ENCODE measurements at places on chromosomes 5 and 9.
A peak's percentile ranks its signal among the peaks of the same experiment; 100 is the strongest.

DNA sequence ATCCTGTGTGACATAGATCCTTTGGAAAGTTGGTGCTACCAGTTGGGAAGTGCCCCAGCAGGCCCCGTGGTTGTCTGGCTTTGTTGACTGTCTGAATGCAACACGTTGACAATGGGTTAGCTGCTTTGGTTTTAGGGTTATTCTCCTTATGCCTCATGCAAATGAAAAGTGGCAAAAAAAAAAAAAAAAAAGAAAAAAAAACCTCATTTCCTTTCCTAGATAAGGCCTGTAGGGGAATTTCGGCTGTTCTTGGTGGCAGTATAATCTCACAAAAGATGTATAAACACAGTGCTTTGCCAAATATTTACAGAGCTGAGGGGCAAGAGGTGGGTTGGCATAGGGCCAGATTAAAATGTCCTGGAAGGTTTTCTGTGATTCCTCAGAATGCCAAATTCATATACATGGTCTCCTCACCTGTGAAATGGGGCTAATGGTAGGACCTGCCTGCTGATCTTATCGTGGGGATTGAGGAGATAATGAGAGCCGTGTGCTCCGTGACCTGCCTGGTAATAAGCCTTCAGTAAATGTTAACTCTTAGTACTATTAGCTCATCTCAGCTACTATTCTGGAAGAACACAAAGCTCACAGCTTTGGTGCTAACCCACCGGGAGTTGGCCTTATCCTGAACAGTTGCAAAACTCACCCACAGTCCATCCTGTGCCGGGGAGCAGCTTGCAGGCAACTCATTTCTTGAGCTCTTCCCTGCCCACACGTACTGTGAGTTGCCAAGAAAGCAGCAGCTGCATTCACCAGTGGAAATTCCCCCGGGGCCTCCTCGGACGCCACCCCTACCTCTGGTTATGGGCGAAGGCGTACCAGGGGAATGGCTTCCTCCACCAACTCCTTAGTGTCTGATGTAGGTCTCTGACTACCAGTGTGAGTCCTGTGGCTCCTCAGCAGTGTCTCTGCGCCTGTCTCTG is 220.3 kb downstream of the NR3C1 start:
- DNase-seq, result peak; percentile 92

GRCh38 chr5:133041910-133042309 is 9.9 kb upstream of the HSPA4 start:
- no peak for DNase-seq

DNA sequence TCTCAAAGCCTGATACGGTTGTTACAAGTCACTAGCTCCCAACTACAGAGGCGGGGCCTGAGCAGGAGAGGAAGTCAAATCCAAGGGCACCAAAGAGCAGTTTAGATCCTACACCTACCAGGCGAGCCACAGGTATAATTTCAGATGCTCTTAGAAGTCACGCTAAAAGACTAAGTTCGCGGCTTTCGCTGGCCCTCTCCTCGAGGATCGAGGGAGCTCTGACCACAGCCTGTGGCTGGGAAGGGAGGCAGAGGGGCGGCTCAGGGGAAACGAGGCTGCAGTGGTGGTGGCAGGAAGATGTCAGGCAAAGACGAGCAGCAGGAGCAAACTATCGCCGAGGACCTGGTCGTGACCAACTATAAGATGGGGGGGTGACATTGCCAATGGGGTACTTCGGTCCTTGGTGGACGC is 48.6 kb downstream of the SEMA4D start:
- no peak for DNase-seq

GRCh38 chr9:35938474-35939356 is 19.2 kb downstream of the OR2S2 start:
- no peak for DNase-seq

DNA sequence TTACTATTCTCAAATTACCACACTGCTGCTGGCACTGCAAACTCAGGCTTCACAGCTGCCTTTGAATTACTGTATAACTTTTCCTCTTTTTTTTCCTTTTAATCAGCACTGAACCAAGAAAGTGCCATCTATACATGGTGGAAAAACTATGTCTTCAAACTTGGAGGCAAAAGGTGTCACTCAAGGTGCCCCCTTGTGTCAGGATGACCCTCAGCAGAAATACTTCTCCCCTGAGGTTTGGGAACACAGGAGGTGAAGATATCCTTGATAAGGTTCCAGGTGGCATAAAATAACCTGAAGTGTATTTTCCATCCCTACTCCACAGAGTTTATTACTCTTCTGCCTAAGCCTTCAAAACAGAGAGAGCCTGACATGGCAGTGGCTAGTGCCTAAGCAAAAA is 14.5 kb downstream of the FRMD3 start:
- DNase-seq, result no peak

DNA sequence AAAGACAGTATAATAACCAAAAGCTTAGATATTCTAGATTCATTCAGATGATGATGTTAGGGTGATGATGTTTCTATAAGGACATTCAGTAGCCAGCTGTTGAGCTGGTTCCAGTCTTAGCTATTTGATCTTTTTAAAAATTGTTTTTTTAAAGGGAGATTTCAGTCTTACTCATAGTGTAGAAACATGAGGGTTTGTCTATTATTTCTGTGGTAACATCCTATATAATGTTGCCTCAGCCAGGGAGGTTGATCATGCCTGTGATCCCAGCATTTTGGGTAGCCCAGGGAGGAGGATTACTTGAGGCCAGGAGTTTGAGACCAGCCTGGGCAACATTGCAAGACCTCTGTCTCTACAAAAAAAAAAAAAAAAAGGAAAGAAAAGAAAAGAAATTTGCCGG is 167.8 kb downstream of the DOCK2 start:
- no peak for DNase-seq
